Stimulated activated CD8-positive, alpha-beta memory T cell treated with anti-CD3 and anti-CD28 coated beads, Interleukin-7, amount 100 ng/mL, for 48 hours (primary cell): ENCODE measurements at places on chromosomes 5 and 9.

DNA sequence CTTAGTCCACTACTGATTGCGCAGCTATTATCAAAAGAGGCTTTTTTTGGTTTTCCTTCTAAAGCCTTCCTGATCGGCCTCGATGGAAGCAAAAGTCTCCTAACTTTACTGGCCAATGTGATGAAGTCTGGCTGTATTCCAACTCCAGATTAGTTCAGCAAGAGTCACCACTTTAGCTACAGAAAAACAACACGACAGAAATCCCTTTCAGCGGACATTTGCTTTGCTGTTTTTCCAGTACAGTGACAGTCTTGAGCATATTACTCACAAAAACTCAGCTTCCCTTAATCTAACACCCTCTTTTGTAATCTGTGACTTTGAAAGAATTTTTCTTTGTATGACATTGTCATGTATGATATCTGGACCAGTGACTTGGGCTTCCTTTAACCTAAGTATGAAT is 95.7 kb downstream of the HOMER1 start:
- no peak for DNase-seq

DNA sequence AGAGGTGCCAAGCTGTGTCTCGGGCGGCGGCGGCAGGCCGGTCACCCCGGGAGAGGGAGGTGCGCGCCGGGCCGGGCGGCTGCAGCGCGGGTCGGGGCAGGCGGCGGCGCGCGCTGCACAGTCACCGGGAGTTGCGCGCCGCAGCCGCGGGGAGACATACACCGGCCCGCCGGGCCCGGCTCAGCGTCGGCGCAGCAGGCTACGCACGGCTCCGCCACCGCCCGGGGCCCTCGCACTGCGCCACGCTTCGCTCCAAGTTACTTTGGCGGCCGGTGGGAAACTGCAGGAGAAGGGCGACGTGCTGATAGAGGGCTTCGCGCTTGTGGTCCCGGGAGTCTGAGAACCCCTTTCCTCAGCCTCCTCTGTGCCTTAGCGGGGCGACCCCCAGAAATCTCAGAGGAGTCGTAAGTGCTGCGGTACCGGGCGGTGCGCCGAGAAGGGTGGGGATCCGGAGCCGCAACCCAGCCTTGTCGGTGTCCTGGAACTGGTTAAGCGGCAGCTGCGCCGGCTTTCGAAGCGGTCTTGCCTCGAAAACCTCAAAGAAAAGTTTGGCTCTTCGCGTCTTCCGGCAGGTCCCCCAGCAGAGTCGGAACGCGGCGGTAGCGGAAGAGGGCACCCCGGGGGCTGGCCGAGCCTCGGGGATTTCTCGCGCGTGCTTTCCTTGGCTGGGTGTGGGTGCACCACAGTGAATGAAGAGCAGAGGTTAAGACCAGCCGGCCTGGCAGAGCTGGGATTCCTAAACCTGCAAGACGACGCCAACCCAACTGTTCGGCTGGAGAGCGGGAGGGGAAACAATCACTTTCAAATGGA is at the start of gene EFNA5:
TSS of gene EFNA5 (minus strand) at position 6 of the 810 bp plus-strand sequence.
- DNase-seq = no peak

GRCh38 chr9:128835246-128836210 is 5.9 kb upstream of the SPOUT1 start:
- DNase-seq = no peak

DNA sequence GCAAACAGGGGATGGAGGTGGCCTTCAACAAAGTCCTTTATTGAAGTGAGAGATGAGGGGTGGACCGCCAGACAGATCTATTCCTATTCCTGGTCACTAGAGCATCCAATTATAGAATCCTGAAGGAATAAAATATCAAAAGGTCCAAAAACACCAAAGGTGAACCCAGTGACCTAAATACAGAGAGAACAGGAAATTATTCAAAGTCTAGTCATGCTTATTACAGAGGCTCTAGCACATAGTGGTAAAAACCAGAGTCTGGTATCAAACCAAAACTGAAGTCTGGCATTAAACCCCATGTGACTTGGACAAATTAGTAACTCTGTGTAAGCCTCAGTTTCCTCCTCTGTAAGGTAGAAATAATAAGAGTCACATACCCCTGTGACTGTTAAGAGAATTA is 100.5 kb upstream of the SNX2 start:
- no peak for DNase-seq
